ENCODE measurements at places on chromosomes 12 and 14.

- DNase-seq = no peak
Observed at GRCh38 chr14:45112896-45113781, 21.1 kb downstream of the FKBP3 start.

DNA sequence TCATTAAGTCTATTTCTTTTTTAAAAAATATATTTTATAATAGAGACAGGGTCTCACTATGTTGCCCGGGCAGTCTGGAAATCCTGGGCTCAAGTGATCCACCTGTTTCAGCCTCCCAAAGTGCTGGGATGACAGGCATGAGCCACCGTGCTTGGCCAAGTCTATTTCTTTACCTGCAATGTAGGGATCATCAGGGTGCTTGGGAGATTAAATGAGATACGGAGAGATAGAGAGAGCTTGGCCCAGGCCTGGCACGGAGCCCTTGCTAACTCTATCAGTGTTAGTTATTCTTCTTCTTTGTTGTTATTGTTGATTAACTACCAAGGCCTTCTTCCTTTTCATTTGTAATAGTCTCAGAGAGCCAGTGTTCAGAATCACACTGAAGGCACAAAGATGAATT, 3.1 kb downstream of the CABP1 start:
- DNase-seq = no peak

GRCh38 chr12:65318186-65318685, 39.8 kb downstream of the MSRB3 start:
- no peak for DNase-seq

DNA sequence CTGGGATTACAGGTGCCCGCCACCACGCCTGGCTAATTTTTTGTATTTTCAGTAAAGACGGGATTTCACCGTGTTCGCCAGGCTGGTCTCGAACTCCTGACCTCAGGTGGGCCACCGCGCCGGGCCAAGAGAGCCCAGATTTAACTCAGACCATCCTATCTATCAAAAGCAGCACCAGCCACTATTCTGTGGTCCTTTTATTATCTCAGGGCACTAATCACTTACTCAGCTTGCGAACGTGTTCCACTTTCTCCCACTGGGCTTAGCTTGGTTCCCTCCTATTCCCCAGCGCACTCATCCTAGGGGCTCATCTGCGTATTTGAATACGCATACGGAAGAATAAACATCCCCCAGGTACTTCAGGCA, 16.2 kb upstream of the AACS start:
- DNase-seq = no peak

DNA sequence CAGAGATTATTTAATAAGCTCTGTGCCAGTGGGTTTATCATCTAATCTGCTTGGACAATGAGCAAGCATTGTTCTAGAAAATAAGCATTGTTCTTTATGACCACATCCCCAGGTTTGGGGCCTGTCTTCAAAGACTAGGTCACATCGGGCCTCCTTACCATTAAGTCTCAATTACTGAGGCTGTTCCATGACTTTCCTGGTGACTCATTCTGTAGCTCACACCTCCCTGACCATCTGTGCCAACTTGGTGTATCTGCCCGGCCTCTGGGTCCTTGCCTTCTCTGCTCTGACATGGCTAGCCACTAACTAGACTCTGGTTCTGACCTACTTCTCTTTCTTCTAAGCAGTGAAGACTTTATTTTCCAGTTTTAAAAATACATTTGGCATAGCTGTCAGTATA, 44.4 kb upstream of the PLEKHA5 start:
- no peak for DNase-seq

- peak; percentile 88 for DNase-seq
Observed at GRCh38 chr14:54653712-54654469, 87.0 kb downstream of the SAMD4A start.

- DNase-seq = no peak
Observed at GRCh38 chr12:88307961-88308360, 165.9 kb downstream of the TMTC3 start.

GRCh38 chr12:65125247-65125646, 4.1 kb upstream of the WIF1 start:
- DNase-seq = no peak

DNA sequence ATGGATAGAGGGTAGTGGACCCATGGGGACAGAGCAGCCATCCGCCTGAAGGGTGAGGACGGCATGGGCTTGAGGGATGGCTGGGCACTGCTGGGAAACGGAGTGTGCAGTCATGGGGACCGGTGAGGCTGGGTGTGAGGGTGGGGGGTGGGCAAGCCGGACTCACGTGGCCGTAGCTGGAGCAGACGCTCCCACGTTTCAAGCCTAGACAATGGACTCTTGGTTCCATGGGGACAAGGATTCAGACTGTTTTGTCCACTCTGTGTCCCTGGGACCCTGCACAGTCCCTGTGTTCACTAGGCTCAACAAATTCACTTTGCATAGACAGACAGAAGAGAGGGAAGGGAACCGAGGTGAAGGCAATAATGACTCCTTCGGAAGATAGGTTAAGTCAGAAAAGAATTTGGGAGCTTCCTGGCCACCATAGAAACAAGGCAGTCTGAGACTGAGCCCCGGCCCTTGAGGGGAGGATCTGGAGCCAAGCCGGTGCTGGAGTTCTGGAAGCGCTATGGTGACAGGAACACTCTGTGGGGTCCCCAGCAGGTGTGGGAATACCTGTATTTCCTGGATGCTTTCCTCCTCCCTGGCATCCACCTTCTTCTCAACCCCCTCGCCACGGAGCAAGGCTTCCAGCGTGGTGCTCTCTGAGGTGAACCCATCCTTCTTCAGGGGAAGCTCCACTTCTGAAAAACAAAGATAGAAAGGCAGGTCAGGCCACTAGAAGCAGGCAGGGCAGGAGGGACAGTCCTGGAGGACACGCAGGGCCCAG, 162.5 kb downstream of the DPF3 start:
- DNase-seq = no peak

DNA sequence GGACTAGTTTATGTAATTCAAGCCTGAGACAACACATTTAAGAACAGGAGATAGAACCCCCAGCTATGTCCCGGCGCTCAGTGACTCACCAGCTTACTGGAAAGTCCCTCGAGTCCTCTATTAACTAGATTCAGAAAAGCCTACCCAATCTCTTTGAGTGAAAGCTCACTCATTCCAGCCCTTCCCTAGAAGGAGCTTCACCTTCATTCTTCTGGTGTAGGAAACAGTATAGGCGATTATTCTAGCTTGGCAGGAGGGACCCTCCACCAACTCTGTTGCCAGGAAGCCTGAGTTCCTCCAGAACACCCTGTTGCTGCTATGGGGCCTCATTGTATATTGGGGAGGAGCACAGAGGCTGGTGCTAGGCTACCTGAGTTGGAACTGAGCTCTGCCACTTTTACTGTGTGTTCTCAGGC, 57.2 kb upstream of the AEBP2 start:
- DNase-seq = peak; percentile 87

DNA sequence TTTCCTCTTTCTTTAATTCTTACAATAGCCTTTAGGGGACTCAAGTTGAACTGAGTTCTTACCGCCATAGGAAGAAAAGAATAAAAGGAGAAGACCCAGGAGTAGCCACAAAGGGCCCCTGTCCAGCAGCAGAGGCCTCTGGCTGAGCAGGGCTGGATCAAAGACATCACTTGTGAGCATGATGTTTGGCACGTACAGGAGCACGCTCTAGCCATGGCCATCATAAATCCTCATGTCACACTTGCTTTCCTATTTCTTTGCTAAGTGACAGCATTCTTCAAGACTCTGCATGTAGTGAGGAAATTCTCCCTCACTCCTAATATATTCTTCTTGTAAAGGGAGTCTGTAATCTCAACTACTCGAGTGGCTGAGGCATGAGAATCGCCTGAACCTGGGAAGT, 15.7 kb downstream of the CLEC4C start:
- DNase-seq = no peak

GRCh38 chr12:120835304-120835612, 68.9 kb downstream of the SPPL3 start:
- DNase-seq = no peak

GRCh38 chr12:115323223-115323905, 639.4 kb upstream of the TBX3 start:
- no peak for DNase-seq

GRCh38 chr12:121490401-121491281, 90.2 kb downstream of the KDM2B start:
- no peak for DNase-seq

- no peak for DNase-seq
Observed at GRCh38 chr14:51023964-51024363, 70.9 kb downstream of the TRIM9 start.

- no peak for DNase-seq
Observed at GRCh38 chr12:89208661-89209096, 143.6 kb downstream of the DUSP6 start.

GRCh38 chr14:52840877-52841276, 49.5 kb upstream of the GNPNAT1 start:
- DNase-seq = no peak

- DNase-seq = no peak
Observed at GRCh38 chr12:47876440-47876960, 28.3 kb downstream of the VDR start.

- DNase-seq = no peak
Observed at GRCh38 chr14:66281036-66281776, 205.0 kb upstream of the CCDC196 start.

DNA sequence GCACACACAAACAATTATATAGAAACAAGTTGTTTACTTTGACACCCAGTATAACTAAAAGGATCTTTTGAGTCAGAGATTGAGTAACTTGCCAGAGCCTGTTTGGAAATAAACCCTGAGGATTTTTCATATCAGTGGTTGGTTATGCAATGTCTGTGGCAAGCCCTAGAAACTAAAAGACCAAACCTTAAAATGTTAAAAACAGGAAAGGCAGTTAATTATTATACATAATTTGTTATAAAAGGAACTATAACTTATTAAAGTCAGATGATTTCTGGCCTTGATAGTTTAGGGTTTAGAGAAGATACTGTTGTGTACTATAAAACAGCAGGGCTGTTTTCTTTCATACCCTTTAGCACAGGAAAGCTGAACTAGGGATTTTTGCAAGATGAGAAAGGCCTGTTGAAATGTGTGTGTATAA, 44.1 kb downstream of the PSEN1 start:
- DNase-seq = no peak

GRCh38 chr12:88026196-88026595, 3.0 kb downstream of the C12orf50 start:
- no peak for DNase-seq

DNA sequence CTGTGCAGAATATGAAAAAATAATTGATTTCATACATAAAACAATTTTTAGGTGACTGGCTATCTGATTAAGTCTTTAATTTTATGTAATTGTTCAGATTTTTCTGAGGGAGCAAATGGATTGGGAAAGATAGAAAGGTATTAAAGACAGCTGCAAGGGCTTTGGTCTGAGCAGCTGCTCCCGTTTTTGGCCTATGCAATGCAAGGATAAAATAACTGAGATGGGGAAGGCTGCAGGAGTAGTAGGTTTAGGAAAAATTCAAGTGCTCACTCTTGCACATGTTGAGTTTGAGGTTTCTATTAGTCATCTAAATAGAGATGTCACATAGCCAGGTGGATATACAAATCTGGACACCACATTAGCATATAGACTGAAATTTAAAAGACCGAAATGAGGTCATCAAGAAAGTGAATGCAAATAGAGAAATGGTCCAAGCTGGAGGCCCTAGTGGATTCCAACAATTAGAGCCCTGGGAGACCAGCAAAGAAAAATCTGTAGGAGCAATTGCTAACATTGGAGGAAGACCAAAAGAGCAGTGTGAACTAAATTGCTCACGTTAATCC, 144.0 kb downstream of the PPFIA2 start:
- DNase-seq = no peak

All from RCC 7860 (cell line).